ENCODE measurements at places on chromosomes 3 and 15.

- DNase-seq: peak; percentile 10
These were observed 43.7 kb upstream of the ATP2C1 start for GRCh38 chr3:130850044-130850797.

DNA sequence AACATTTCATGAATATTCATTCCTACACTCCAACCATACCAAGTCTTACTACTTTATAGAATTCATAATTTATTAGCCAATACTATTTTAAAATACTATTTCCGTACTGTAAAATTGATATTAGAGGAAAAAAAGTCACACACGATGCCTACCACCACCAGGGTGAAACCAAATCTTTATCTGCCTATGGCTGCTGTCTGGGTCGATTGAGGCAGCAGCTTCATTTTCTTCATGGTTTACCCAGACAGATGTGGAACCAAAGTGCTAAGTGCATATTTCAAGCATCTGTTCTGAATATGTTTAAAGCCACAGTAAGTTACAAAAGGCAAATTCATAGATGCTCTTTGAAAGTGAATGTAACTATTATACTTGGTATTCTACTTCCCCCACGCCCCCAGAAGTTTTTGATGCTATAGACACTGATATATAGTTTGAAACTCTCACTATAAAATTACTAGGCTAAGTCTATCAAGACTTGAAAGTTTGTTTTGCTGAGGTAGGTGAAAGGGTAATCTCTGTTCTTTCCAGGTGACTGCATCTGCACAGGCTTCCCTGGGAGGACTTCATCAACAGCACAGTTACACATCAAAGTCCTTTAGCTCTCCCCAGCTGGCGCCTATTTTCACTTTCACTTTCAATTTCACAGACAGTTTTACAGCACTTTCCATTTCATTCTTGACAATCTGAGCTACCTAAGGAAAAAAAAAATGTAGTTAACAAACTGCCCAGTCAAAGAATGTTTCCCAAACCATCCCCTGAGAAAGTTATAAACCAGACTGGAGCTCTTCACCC, 113.9 kb downstream of the POLQ start:
- peak; percentile 66 for DNase-seq

DNA sequence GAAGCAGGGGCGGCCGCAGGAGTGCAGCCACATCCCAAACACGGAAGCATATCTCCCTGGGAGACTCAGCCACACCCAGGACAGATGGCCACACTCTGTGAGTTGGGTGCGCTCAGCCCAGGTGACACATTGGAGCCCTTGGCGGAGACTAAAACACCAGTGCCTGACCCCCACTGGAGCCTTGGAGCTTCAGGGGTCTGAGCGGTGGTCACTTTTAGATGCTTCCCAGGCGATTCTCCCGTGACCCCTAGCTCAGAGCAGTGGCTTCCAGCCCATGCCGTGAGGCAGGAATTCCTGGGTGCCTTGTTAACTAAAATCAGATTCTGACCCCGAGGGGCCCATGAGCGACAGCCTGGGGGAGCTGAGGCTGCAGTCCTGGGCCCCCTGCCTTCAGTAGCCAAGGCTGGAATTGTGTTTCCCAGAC, 54.5 kb downstream of the PLXNA1 start:
- DNase-seq: no peak

DNA sequence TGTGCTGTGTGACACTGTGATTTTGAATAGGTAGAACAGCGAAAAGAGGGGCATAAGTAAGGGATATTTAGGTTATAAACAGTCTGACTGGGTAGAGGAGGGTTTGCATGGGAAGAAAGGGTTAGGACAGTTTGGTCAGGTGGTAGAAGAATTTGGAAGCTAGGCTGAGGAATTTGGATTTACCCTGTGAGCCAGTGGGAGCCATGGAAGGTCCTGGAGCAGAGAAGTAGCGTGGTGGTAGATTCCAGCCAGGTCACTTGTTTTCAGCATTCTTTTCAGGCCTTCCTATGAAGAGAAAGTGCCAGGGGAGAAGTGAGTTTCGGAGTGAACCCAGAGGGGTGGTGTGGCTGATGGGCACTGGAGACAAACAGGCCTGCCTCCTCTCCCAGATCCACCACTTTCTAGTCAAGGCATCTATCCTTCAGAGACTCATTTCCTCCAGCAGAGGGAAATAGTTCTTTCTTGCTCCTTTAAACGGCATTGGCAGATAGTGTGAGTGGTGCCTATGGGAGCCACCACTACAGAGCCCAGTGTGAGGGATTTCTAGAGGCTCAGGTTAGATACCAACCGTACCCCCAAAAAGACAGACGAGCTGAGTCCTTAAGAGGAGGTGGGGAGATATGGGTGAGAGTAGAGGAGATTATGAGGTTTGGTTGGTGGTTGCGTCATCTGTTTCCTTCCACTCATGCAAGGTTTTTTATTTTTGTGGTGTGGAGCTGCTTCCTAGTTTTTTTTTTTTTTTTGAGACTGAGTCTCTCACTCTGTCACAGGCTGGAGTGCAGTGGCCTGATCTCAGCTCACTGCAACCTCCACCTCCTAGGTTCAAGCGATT, 21.2 kb downstream of the PXK start:
- peak; percentile 52 for DNase-seq

DNA sequence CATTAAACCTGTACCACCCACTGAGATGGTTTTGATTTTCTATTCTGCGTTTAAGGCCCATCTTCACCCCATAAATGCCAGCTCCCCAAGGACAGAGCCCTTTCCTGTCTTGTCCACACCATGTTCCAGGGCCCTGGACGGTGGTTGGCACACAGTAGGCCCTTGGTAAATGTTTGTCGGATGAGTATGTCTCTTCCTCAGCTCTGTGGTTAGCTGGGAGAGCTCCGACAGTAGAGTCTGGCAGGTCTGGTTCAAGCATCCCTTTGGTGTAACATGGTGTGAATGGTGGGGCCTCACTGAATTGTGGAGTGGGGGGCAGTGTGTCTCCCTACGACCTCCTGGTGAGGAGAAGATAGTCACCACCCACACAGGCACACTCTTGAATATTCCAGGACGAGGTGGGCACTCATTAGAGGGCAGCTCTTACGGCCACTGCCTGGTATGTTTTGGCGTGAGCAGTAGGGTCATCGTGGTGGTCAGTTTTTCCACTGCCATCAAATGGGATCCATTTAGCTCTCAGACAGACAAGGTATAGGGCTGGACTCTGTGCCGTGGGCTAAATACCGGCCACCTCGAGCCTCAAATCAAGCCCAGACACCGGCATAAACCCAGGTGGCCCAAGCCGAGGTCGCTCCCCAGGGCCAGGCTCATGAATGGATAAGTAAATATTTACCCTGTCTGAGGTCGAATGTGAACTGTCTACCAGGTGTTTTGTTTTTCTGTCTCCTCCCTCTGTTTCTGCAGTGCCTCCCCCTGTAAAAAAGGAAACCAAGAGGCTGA, 61.3 kb downstream of the SMAD3 start:
- DNase-seq: no peak

DNA sequence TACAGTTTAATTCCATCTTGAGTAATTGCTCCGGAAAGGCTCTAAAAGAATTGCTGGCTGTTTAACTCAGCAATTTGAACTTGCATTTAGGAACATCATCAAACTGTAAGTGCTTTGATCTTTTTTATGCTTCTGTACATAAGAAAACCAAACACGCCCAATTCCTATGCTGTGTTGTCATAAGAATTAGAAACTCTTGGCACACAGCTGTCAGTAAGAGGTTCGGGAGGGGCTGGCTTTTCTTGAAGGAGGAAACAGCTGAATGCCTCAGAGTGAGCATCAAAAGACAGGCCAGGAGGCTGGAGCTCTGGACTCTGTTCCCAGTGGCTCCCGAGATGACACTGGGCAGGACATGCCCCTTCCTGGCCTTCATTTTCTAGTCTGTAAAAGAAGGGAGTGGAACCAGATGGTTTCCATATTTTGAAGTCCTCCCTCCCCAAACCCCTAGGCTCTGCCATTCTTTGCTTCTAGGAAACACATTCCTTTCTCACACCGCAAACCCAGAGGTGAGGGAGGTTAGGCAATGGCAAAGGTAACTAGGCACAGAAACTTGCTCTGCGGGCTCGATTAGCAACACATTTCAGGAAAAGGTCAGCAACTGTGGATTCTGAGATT, 73.7 kb upstream of the DLG1 start:
- DNase-seq: peak; percentile 93

DNA sequence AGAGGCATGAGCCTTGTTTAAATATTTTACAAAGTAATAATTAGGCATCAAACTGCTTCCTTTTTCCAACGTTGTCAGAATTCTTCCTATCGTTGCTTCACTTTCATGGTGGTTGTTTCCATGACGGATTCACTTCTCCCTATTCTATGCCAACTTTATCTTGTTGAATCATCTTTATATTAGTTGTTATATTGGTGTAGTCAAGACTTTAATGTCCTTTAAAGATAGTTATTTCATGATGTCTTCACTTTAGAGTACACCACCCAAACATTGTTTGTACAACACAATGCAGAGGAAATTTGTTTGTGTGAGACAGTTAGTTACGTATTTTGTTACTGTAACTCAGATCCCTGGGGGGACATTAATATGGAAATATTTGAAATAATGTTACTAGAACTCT, 61.9 kb downstream of the CRYBG3 start:
- no peak for DNase-seq
